Stimulated activated CD4-positive, alpha-beta T cell treated with anti-CD3 and anti-CD28 coated beads, Interleukin-1b, Interleukin-23, amount 100 ng/mL, for 1 hour (primary cell): ENCODE measurements at places on chromosomes 4 and X.

GRCh38 chr4:80990851-80991250, 39.7 kb upstream of the BMP3 start:
- no peak for DNase-seq

DNA sequence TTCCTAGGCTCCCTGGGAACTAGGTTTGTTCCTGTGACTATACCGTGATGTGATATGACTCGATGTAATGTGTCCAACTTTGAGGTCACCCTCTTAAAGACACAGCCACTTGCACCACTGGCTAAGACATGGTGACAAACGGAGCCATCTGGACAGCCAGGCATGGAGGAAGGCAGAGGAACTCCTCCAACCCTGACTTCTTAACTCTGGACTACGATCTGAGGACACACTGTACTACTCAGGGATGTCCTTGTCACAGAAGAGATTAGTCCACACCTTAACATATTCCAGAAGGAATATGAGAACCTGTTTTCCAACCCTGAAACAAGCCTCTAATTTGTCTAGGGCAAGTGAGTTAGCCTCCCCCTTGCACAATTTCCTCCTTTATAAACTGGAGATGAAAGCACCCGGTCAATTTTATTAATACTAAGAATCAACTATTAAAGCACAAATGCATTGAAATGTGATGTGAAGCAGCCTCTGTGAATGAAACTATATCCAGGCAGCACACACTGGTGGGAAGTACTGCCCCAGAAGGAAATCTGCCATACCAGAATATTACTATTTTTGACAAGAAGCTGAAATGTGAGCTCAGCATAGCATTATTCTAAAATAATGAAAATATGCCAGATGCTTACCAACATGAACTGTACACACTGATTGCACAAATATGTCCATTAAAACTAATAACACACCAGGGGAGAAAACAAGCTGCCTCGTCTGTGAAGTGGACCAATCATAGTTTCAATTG, 47.3 kb downstream of the TSPAN5 start:
- DNase-seq: no peak

GRCh38 chr4:112023402-112023950, 121.8 kb upstream of the FAM241A start:
- no peak for DNase-seq

DNA sequence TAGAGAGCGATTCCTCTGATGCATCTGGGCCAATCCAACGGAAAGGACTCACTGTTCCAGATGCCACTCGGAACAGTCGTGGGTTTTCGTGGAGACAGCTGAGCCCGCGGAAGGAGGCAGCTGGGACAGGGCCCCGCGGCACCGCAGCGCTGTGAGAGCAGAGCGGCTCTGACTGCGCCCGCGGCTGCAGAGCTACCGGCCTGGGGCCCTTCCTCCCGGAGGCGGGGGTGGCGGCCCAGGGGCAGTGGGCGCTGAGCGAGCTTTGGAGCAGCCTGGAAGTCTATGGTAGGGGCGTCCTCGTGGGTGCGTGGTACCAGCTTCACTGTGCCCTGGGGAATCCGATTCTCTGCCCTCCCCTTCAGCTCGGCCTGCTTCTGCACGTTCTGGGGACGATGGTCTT, 24.9 kb downstream of the CLDN34 start:
- no peak for DNase-seq

DNA sequence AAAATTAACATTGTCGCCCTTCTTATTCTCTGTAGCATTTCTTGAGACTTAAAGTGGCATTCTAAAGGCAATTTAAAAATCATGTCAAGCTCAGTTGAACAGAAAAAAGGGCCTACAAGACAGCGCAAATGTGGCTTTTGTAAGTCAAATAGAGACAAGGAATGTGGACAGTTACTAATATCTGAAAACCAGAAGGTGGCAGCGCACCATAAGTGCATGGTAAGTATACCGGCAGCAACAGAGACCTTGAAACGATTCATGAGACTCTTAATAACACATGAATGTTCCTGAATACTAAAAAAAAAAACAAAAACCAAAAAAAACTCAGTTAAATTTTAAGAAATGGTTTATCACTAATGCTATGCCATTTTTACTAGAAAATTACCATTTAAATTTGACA, 82.4 kb upstream of the HPRT1 start:
- no peak for DNase-seq

- DNase-seq: no peak
These were observed 4.0 kb downstream of the MRFAP1L1 start for GRCh38 chr4:6705646-6706045.

- no peak for DNase-seq
These were observed 205.9 kb downstream of the NDST4 start for GRCh38 chr4:114907568-114907967.

- DNase-seq: no peak
These were observed 1047.6 kb upstream of the PCDH10 start for GRCh38 chr4:132101526-132101925.

GRCh38 chr4:42452823-42453222, 55.5 kb downstream of the SHISA3 start:
- DNase-seq: no peak

DNA sequence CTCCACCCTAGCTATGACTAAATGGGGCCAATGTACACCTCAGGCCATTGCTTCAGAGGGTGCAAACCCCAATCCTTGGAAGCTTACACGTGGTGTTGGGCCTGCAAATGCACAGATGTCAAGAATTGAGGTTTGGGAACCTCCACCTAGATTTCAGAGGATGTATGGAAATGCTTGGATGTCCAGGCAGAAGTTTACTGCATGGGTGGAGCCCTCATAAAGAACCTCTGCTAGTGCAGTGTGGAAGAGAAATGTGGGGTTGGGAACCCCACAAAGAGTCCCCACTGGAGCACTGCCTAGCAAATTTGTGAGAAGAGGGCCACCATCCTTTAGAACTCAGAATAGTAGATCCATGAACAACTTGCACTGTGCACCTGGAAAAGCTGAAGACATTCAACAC, 284.1 kb downstream of the ANTXR2 start:
- DNase-seq: no peak

- no peak for DNase-seq
These were observed at the start of gene PRKG2 for GRCh38 chr4:81214881-81215868. Gene PRKG2, minus strand, starts transcription at chr4:81215222. Its CDS starts 10,175 bp downstream, at chr4:81205047.

- DNase-seq: no peak
These were observed 152.2 kb downstream of the GRID2 start for GRCh38 chr4:92455951-92456350.

- no peak for DNase-seq
These were observed 76.6 kb upstream of the QRFPR start for GRCh38 chr4:121457278-121457875.

- DNase-seq: no peak
These were observed 88.3 kb downstream of the TRAPPC11 start for GRCh38 chr4:183747380-183747779.

- no peak for DNase-seq
These were observed 45.1 kb upstream of the PPARGC1A start for GRCh38 chr4:23934915-23935314.

DNA sequence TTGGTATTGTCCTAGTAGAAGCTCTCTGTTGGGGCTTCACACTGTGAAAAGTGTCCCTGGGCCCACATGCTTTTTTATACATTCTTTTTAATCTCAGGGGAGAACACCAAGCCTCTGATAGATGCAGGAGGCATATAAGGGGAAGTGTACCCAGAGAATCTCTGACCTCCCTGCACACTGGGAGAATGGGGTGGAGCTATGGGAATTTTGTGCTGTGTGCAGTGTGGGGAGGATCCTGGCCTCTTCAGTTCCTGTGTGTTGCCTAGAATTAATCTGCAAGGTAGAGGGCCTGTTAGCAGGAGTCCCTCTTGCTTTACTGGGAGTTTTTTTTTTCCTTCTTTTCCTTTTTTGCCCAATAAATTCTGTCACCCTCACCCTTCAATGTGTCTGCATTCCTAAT, 49.2 kb upstream of the SPIN4 start:
- no peak for DNase-seq

- DNase-seq: no peak
These were observed 82.0 kb downstream of the FAM184B start for GRCh38 chr4:17699380-17699779.

DNA sequence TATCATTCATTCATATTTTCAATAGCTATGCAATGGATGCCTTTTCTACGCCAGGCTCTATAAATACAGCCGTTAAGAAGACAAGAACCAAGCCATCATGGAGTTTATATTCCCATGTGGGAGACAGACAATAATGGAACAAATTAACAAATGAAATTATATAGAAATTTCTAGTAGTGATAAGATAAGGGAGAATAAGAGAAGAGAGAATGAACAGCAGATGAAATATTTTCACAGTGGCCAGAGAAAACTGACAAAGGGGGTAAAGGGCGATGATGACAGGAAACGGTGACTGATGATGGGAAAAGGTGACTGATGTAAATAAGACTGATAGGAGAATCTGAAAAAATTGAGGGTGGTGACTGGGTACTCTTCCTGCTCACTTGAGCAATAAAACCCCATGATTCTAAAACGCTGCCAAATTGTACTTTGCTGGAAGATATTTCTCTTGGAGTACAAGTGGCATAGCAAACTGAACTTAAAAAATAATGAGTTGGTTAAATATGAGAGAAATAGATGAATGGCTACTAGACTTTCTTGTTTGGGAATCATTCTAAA, 13.2 kb downstream of the RNF150 start:
- DNase-seq: no peak

DNA sequence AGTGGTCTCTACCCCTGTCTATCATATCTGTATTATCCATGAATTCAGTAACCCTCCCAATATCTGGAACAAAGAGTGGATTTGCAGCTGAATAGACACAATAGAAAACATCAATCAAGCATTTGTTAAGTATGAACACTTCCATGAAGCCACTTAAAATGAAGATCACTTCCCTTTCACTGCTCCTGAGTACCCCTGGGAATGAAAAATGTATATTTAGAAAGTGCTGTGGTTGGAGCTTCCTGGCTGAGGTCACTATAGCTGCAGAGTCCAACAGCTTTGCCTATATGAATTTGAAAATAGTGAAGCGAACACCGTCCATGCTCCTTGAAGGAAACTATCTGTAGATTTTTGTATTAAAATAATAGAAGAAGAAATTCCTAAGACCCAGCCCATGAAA, 227.0 kb downstream of the DTHD1 start:
- DNase-seq: no peak

DNA sequence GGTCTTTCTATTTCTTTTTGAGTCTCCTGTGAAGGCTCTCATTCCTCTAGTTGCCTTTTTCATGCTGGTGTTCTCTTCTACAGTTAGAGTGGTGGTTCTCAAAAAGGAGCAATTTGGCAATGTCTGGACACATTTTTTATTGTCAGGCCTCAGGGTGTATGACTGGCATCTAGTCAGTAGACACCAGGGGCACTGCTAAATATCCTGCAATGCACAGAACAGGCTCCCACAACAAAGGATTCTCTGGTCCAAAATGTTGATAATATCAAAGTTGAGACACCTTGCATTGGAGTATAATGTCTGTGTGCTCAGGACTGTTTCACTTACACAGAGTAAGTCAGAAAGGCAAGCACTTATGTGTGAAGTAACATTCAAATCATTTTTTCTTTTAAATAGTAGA, 1360.7 kb downstream of the ADGRL3 start:
- no peak for DNase-seq

DNA sequence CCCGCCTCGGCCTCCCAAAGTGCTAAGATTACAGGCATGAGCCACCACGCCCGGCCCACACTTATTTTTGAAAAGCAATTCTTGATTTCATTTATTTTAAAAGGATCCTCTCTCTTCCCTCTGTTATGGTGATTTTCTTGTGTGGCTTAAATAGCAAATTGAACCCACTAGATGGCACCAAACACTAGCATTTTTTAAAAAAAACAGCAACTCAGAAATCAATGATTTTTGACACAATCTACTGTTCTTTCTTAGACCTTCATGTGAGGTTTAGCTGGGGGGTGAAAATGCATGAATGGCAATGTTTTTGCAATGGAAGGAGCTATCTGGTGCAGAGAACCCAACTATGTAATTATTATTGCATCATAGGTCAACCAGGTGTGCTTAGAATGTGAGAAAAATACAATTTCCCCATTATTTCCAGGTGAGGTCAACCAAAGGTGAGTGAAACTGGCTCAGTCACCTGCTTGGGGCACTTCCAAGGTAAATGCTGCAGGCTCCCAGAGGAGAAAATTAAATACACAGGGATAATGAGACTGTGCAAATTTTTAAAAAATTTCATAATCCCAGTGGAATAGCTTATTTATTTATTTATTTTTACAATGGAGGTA, 226.7 kb upstream of the PRKX start:
- no peak for DNase-seq

DNA sequence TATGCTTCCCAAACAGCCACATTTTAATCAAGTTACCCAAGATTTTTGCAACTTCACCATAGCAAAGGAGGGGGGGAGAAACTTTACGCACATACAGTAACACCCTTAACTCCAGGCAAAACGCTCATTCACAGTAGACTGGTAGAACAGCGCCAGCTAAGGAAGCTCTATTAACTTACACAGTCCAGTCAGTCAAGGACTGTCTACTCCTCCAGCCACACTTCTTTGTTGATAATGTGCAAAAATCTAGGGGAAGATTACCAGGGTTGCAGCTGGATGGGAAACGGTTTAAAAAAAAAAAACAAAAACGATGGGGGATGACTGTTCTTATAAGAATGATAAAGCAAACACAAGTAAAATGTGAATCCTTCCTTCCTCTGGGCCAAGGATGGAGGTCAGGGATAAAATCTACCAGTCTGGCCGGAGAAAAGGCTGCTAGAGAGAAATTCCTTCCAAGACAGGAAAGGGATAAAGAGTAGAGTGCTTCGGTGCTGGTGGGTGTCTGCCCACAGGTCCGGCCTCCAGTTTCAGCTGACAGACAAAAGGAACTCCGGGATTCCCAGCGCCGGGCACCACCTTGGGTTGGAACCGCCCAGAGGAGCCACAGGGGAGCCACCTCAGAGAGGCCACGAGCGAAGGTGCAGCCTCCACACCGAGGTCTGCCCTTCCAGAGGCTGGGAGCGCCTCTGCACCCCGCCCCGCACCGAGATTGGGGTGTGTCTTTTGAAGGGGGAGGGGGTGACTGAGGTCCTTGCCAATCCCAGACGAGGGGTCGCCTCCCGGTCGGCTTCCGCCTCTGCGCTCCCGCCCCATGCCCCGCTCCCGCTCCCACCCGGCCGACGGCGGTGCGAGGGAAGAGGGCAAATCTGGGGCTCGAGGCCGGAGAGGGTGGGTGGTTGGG, 811 bp downstream of the ANKRD50 start:
- DNase-seq: no peak

DNA sequence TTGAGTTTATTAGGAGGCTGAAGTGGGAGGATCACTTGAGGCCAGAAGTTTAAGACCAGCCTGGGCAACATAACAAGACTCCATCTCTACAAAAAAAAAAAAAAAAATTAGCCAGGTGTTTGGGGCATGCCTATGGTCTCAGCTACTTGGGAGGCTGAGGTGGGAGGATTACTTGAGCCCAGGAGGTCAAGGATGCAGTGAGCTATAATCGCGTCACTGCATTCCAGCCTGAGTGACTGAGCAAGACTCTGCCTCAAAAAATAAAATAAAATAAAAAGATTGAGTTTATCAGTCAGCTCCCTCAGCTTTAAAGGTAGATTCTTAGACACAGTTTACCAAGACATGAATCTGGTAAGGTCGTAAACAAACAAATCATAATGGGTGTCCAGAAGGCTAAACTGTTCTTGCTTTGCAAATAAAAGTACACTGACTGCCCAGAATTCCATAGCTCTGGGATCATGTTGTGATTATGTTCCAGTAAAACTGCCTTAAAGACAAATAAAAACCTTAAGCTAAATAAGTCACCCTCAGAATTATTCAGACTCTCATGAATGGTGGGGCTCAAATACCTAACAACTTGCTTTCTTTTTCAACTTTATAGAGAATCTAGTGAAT, 18.7 kb downstream of the APOO start:
- DNase-seq: no peak
